ENCODE measurements at places on chromosomes 4 and X.
A peak's percentile ranks its signal among the peaks of the same experiment; 100 is the strongest.

DNA sequence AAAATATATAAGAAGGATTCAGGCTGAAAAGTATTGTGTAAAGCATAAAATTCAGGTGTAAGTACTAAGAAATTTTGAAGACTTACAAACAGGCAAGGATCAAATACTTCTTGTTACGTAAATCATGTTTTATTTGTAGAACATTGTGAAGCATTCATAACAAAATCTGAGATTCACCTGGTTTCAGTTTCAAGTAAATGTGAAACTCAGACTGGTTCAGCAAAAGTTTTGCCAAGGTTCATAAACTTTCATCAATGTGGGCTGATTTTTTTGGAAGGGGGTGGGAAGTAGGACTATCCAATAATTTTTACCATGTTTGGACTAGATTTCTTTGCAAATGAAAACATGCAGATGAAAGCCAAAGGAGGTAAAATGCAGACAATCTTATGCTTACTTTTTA lies 527.7 kb downstream of the ANKRD50 start:
- no peak for DNase-seq

GRCh38 chr4:145663194-145663593 lies 16.8 kb upstream of the C4orf51 start:
- no peak for DNase-seq

GRCh38 chr4:17315459-17315858 lies 196.4 kb downstream of the QDPR start:
- DNase-seq, result no peak

DNA sequence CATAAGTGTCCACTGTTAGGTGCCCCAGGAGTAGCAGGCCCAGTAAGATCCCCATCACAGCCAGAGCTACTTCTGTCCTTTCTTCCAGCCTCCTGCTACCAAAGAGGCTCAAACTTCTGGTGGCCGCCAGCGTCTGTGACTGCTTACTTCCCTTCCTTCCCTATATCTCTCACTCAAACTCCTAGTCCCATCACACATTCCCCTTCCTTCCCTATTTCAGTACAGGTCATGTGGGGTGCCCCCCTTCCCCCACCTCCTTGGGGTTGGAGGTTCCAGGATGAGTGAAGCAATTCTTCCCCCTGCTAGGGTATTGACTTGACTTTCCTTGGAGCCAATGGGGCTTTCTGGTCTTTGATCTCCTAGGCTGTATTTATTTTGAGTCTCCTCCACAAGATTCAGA lies at the start of gene VSIG4:
TSS of gene VSIG4 (minus strand) at position 137 of the 400 bp plus-strand sequence. CDS start at position 55, 82 bp downstream.
- no peak for DNase-seq

DNA sequence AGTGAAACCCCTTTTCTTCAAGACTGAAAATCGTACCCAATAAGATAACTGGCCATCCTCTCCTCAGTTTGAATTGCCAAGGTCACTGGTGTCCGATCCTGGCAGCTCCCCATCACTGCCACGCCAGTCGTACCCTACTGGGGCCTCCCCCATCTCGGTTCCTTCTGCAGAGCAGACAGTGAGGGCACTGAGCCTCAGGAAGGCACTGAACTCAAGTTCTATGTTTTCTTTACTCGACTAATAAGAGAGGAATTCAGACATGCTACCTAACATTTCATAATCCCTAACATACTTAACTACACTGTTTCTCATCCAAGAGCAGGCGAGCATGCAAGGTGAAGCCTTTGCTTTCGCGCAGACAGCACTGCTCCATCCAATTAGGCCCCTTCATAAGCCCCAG lies 23.4 kb downstream of the ZFYVE28 start:
- no peak for DNase-seq

DNA sequence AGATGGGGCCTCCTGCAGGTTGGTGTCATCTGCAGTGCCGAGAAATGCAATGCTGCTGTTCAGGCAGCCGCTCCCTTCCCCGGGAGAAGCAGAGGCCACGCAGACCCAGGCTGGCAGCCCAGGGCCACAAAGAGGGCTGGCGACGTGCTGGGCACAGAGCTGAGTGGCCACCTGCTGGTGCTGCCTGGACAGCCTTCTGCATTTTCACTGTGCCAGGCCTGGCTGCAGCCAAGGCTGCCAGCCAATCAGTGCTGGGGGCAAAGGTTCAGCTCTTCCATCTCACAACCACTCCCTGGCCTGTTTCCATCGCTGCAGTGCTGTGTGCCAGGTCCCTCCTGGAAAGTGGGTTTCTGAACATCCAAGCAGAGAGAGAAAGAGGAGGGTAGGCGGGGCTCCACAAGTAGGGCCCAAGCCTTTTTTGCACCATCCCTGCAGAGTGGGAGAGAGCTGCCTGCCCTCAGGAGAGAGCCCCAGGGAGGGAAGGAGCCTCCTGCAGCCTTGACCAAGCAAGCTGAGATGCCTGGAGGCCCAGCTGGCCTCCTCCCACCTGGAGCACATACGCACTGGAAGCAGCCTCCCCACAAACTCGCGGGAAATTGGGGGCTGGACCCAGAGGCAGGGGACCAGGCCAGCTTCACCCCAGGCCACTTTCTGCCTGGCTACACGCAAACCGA lies 20.1 kb downstream of the ADRA2C start:
- no peak for DNase-seq

DNA sequence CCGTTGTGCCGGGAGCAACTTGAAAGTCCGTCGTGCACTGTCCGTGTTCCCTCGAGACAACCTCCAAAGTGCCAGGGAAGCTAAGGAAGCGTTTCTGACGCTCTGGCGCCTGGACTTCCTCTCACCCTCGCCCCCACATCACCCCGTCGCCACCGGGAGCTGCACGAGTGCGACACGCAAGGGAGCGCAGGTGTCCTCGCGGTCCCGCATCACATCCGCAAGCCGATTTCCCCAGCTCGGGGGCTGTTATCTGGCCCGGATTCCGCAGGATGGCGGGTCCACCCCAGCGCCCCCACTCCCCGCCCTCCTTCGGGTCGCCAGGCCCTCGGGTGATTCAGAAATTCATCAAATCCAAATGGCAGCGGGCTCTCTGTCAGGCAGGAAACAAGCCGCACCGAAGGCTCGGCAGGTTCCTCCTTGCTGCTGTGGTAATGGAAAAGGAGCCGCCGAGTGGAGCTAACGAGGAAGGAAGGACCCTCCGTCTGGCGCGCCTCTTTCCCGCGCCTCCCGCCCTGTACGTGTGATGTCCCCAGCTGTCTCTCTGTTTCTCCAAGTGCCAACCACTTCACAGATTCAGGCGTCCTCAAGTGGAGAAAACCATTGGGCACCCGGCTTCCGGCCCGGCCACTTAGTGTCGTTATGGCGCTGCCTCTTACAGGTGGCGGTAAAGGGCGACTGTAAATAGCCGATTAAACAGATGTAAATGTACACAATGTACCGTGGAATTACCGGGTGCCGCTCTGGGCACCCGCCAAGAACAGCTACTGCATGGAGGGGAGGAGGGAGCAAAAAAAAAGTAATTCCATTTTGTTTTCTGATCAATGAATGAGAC lies 921 bp upstream of the SETD7 start:
- peak; percentile 72 for DNase-seq

- DNase-seq, result no peak
Measured at GRCh38 chrX:20594985-20595384, 328.3 kb upstream of the RPS6KA3 start.

DNA sequence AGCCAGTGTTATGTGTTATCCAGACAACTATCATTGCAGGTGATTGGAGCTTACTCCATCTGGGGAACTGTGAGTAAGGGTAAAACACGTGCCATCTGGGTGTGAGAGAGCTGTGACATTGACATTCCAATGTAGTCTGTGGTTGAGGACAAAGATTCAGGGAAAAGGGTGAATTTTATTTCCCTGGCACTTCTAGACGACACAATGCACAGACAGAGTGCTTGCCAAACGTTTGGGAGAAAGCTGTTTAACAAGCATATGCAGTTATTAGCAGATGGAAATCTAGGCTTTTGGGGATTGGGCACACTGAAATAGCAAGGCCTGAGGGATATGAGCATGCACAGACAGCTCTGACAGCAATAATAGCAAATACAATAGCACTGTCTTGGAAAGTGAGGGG lies 21.3 kb upstream of the CTSO start:
- DNase-seq, result no peak

DNA sequence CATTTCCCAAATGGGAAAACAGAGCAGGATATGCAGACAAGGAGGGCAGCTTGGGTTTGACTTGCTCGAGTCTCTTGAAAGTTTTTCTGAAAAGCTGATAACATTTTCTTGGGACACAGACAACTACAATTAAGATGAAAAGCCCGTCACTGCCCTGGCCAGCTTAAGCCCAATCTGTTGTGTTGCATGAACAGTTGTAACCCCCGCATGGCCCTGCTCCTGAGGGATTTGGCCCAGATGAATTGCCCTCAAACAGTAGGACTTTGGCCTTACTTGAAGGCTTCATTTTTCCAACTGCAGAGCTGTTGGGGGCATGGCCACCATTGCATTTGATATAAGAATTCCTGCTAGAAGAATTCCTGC lies 40.5 kb upstream of the MGST2 start:
- no peak for DNase-seq

DNA sequence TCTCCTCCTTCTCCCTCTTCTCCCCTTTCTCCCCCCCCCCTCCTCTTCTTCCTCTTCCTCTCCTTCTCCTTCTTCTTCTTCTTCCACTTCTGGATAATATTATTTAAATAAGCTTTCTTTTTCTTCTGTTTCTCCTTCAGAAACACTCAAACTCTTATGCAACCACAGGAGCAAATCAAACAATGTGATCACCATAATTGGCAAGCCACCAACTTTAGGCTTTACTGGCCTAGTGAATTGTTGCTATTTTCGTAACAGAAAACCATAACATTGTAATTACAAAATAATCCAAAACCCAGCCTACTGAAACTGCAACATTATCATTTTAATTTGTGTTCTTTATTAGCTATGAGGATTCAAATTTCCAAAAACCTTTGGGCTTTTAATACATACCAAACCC lies 14.3 kb downstream of the DCAF8L1 start:
- DNase-seq, result no peak

DNA sequence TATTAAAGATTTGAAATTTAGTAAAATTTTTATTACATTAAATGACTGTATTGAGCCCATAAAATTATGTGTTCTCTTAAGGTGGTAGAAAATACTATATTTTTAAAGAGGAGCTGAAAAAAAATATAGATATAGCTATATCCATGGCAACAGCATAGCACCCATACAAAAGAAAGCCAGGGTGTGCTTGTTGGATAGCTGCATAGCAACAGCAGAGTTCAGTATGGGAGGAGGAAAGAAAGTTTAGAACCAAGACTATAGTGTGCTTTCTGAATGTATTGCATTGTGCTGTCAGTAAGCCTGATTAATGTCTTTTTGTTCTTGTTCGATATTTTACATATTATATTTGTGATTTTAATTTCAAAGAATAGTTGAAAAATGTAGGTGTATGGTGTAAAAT lies 78.4 kb downstream of the GRID2 start:
- no peak for DNase-seq

- no peak for DNase-seq
Measured at GRCh38 chr4:169922632-169923276, 103.4 kb downstream of the MFAP3L start.

- no peak for DNase-seq
Measured at GRCh38 chrX:148517176-148517575, 16.8 kb downstream of the AFF2 start.

DNA sequence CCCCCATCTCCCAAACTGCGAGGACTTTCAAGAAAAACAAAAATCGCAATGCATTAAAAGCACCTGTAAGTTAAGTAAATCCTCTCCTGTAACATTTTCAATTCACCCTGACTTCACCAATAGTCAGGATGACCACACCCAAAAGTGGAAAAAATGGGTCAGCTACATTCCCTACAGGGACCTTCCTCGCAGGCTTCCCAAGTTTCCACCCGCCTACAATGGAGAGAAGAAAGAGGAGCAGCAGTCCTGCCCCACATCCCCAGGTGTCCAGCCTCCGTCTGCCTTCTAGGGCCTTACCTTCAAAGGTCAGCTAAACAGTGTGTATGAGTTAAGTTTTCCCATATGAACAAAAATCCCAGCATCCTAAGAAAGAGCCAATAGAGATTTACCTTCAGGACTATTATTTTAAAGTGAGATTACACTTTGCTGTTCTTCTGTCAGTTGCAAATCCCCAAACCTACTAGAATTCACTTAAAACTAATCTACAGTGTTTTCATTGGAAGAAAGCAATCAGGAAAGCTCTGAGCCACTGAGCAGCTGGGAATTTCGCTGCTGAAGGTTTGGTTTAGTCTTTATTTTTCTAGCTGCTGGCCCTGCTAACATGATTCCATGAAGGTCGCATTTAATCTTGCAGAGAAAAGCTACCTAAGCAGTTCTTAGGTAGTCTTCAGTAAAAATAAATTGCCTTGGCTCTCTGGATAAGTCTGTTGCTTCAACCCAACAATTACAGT lies 12.5 kb downstream of the IRF2 start:
- DNase-seq, result no peak

- no peak for DNase-seq
Measured at GRCh38 chr4:111919639-111920038, 225.6 kb upstream of the FAM241A start.

GRCh38 chr4:76380561-76380960 lies 40.4 kb downstream of the CCDC158 start:
- no peak for DNase-seq

GRCh38 chr4:152398060-152398459 lies 137.8 kb downstream of the FBXW7 start:
- no peak for DNase-seq

- no peak for DNase-seq
Measured at GRCh38 chrX:151970661-151971060, 3.8 kb downstream of the GABRE start.

- peak; percentile 6 for DNase-seq
Measured at GRCh38 chrX:25015486-25016360, at the start of gene ARX. Gene ARX (minus strand): TSS chrX:25015965. CDS start chrX:25015737, 228 bp downstream.

DNA sequence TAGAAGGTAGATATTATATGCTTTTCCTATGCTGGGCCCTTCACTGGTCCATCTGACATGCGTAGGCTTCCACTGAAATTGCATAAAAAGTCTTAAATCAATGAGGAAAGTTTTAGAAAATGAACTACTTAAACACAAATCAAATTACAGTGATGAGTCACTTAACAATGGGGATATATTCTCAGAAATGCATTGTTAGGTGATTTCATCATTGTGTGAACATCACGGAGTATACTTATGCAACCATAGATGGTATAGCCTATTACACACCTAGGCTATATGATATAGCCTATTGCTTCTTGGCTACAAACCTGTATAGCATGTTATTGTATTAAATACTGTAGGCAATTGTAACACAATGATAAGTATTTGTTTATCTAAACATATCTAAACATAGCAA lies 10.3 kb downstream of the STAP1 start:
- no peak for DNase-seq

- no peak for DNase-seq
Measured at GRCh38 chr4:88503344-88503743, 20.2 kb downstream of the PYURF start.

DNA sequence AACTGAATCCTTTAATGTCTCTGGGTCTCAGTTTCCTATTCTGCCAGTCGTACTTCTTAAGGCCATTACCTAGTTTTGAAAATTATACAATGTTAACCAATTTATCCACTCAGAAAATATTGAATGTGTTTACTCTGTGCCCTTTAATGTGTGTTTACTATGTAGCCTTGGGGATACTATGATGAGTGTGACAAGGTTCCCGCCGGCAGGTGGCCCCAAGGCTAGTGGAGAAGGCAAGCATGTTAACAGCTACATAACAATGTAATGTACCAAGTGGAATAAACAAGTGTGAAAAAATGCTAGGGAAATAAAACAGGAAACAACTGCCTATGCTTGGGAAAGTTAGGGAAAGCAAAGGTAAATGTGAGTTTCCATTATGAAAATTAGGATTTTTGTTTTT lies 187.3 kb upstream of the MBNL3 start:
- no peak for DNase-seq
